ENCODE measurements at places on chromosomes 5 and 9.

DNA sequence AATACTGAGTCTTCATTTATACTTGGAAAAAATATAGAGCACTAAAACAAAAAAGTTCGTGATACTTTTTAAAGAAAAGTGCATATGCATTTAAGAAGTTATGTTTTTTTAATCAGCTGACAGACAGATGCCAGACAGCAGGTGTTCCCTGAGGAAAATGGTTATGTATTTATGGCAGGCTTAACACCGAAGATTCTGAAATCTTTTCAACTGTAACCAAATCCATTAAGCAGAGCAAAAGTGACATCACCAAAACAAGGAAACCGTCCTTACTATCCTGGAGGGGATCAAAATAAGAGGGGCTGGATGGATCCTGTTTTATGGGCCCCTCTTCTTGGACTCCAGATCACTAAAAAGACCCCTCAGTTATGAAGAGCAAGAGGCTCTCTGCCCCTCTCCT is 404.9 kb upstream of the ADAMTS16 start:
- DNase-seq = no peak

DNA sequence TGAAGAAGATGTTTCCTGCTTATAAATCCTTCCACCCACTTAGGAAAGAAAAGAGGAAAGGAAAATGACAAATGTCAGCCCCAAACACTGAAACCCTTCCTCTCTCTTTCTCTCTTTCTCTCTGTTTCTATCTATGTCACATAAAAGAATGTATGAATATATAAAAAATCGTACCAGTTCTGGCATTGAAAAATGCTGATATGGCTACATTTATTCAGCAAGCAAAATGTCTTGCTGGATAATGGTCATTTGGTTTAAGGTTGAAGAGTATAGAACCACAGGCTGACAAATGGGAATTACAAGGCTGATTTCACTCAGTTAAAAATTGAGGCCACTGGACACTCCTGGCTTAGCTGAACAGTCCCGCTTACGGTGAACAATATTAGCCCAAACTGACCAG is 335.9 kb downstream of the PARP8 start:
- no peak for DNase-seq

- DNase-seq = no peak
Observed at GRCh38 chr9:27413511-27414219, 110.4 kb upstream of the IFNK start.

GRCh38 chr9:13429301-13430190 is 150.1 kb upstream of the MPDZ start:
- DNase-seq = no peak

DNA sequence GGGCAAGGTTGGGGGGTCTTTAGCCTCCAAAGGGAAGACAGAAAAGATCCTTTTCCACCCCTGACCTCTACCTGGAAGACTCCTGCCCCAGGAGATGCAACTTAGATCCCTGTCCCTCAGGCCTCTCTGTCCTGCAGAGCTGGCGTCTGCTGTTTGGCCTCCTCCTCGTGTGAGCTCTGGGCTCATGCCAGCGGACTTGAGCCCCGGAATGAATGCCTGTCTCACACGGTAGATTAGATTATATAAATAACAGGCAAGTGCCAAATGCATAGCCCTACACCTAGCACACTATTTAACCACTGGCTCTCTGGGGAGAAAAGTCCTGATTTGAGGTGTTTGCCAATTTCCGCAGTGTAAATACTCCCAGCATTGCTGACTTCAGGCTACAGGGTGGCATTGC is 1.4 kb upstream of the WNK2 start:
- no peak for DNase-seq

GRCh38 chr5:1119312-1119831 is 7.5 kb upstream of the SLC12A7 start:
- no peak for DNase-seq

DNA sequence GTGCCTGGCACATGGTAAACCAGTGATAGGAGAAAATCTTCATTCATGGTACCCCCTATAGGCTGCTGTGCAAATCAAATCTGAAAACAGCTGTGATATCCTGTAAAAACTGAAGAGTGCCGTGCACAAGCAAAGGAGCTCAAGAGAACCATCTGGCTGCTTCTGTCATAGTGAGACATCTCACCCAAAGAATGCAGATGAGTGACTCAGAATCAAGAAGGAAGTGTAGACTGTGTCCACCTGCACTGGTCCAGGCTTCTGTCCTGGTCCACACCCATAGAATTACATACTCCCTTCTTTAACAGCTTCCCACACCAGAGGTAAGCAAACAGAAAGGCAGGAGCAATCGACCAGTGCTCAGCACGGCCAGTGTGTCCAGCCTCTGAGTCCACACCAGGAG is 195.9 kb downstream of the ASTN2 start:
- no peak for DNase-seq

DNA sequence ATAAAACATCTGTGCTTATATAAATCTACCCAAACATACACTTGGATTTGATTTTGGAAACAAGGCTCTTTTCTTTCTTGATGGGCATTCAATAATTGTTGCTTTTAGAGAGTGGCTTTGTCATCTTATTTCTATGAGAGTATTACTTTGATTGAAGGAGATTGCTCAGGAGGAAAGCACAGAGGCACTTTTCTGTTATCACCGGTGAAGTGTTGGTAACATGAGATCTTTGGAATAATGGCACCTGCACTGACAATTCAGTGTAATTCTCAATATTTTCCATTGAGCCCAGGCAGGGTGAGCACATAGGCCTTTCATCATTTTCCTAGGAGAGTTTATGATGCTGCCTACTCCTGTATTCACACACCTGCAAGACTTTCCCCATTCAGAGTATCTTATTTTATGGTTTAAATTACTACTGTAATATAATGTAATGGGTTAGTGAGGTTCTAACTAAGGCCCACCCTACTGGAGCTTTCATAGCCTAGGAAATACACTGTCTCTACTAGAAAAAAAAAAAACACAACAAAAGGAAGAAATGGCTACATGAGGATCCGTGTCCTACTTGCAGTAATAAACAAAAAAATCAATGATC is 244.3 kb downstream of the DENND1A start:
- DNase-seq = no peak

DNA sequence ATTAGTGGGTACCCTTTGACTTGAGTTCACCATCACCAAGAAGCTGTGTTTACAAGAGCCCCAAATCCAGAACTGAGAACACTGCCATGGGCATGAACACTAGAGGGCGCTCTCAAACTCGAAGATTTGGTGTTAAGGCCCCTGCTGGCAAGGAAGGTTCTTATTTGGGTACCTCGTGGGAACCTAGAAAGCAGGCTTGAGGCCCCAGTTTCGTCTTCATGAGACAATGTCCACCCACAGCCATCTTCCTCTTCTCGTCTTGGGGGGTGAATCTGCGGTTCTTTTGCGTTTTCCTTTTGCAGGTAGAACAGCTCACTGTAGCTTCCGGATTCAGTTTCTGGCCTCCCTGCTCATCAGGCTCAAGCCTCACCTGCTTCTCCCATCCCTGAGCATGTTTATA is 184.0 kb downstream of the SEMA5A start:
- DNase-seq = no peak

DNA sequence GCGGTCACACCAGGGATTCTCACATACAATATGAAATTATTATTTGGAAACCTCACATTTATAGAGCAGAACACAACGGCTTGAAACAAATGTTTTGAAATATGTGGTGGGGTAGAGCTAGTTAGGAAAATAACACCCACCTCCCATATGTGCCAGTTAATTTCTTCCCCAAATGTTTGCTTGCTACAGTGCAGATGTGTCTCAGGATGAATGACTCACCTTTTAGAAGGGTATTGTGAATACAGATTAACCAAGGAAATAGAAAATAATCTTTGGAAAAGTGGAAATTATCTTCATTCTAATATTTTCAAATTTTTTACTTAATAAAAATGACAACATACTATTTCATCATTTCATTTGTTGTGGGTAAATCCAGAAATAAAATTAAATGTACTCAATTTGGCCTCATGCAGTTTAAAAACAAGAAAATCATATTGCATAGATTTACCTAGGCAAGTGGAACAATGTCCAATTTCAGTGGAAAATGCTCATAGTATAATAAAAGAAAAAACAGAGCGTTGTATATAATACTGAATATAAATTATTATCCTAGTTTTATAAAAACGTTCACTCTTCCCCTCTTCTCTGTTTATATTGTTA is 39.3 kb upstream of the RICTOR start:
- no peak for DNase-seq

GRCh38 chr9:79781263-79781662 is 209.5 kb downstream of the TLE4 start:
- no peak for DNase-seq

DNA sequence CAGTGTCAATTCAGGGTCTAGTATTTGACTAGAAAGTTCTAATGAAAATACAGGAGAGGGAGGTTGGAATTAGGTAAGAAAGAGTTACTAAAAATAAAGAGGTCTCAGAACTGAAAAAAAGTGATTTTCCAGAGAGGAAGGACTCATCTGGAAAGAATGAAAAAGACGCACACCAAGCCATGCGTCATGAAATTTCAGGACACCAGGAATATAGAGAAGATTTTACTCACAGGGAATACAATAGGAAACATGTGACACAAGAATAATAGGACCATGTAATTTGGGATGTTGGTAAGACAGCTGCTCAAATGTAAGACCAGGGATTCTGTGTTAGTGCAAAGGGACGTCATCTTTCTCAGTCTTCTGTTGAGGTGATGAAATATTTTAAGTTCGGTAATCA is 224.7 kb downstream of the GDNF start:
- DNase-seq = no peak

DNA sequence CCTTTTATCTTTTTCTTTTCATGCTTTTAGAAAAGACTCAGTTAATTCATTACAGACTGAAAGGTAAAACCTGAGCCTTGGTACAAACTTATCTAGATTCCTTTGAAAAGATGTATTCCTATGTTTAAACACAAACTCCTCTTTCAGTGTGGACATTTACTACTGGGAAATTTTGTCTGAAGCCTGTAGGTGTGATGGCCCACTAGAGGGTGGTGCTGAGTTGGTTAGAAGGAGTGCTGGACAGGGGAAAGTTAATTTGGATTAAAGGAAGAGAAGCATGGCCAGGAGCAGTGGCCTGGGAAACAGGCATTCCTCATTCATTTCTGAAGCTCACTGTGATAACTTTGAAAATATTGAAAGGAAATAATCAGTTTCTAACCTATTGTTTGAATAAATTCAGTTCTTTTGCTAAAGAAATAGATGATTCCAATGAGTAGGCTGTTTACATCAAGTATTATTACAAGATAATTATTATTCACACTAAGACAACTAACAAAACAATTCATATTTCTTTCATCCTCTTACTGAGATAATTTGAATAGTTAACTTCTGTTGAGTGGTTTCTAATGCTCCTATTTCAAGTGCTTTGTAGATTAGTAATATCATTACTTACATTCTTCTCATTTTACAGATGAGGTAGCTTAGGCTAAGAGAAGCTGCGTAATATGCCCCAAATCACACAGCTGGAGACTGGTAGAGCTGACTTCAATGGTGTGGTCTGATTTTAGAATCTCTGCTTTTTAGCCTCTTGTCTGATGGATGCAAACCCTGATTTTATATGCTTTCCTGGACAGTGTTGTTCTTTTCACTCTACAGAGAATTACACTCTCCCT is 150.9 kb downstream of the ADGRV1 start:
- DNase-seq = no peak

- no peak for DNase-seq
Observed at GRCh38 chr5:157271740-157272271, 5.9 kb downstream of the CYFIP2 start.

DNA sequence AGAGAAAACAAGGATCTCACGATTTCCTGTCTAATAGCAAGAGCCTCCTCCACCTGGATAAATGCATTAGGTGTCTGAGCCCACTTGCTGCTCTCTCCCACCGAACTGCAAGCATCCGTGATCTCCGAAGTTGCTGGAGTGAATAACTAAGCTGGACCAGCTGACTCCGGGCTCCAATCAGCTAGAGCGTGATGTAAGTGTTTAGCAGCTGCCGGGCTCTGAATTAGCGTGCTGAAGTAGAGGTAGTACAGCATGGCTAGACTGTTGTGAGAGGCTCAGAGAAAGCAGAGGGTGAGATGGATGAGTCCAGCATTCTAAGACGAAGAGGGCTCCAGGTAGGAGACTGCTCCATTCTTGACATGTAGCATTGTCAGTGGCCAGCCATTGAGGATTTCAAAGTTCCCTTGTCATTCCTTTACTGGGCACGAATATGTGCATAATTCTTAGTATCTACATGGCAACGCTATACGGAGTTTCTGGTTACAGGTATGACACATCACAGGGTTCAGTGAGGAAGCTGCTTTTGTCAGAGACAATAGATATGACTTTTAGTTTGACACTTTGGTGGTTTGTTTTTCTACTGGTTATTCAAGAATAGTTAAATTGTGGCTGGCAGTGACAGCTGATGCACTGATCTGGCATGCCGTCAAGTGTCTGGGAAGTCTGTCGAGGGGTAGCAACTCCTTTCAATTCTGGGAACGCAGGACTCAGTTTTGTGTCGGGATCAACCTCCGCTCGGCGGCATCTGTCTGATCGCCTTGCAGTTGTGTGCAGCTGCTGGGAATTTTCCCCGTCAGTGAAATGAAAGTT is 232.6 kb downstream of the MAST4 start:
- peak; percentile 58 for DNase-seq

DNA sequence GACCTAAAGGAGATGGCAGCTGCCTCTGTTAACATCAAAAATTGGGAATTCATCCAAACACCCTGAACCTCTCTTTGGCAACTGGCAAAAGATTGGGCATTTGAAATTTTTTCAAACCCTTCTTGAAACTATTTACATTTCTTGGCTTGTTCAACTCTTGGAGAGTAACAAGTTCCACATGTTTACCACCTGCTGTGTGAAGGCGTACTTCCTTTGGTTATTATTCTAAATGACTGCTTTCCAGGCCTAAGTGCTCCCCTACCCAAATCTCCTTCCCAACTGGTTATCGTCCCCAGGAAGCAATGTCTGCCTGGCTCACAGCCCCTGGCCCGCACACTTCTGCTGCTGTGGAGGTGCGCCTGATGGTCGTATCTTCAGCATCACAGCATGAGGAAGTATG is 422.7 kb downstream of the DMAC1 start:
- DNase-seq = no peak

- no peak for DNase-seq
Observed at GRCh38 chr9:3867196-3867595, 341.4 kb upstream of the RFX3 start.

DNA sequence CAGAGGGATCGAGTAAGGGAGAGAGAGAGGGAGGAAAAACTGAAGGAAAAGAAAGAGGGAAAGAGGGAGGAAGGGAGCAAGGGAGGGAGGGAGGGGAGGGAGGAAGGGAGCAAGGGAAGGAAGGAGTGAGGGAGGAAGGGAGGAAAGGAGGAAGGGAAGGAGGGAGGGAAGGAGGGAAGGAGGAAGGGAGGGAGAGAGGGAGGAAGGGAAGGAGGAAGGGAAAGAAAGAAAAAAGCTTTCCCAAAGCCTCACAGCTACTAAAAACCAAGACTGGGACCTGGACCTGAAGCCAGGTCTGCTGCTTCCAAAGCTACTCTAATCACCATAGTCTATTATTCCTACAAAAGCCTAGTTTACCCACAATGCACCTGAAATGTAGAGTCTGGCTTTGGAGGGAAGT is 259.8 kb upstream of the WWC1 start:
- no peak for DNase-seq

GRCh38 chr5:41736641-41737040 is 133.6 kb downstream of the OXCT1 start:
- DNase-seq = no peak

GRCh38 chr5:1037123-1037670 is 28.6 kb downstream of the NKD2 start:
- DNase-seq = no peak
